Stimulated activated CD8-positive, alpha-beta memory T cell treated with anti-CD3 and anti-CD28 coated beads, Interleukin-4, amount 100 ng/mL, for 1 hour (primary cell): ENCODE measurements at places on chromosomes 7 and 10.

- no peak for DNase-seq
Measured at GRCh38 chr7:124366118-124366517, 333.3 kb upstream of the TMEM229A start.

GRCh38 chr10:22369434-22370072, 24.3 kb downstream of the SPAG6 start:
- no peak for DNase-seq

DNA sequence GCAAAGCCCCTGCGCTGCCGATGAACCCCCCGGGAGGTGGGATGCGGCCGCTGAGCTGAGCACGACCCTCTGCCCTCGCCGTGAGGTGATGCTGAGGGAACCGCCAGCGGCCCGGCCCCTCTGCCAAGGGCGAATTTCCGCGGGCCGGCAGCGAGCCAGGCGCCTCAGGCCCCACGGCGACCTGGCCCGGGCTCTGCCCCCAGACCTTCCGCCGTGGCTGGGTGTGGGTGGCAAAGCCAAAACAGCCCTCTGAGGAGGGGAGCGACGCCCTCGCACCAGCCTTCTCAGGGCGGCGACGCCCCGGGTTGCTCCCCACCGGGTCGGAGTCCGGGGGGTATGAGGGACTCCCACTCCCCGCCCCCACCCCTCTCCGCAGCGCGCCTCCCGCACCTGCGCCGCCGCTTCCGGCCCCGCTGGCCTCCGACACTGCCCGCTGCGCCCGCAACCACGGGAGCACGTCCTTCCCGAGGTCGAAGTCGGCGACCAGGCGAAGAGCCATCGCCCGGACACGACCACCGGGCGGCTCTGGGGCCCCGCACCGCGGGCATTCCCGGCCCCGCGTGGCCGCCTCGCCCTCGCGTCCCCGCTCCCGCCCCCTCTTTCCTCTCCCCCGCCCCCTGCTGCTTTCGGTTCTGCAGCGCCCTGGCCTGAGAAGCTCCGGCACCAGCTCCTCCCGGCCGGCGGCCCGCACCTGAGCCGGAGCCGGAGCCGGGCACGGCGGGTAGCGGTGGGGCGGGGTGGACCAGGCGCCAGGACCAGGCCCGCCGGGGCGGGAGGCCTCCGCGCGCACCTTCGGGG, at the start of gene GSAP:
TSS of gene GSAP (minus strand) at position 527 of the 798 bp plus-strand sequence. CDS start at position 499, 28 bp downstream.
- peak; percentile 34 for DNase-seq

- no peak for DNase-seq
Measured at GRCh38 chr10:97333601-97334369, 744 bp downstream of the FRAT2 start.

GRCh38 chr10:49743464-49744075, 18.6 kb downstream of the OGDHL start:
- no peak for DNase-seq
